ENCODE measurements at places on chromosomes 5 and 9.

GRCh38 chr9:95506678-95507463, 9.9 kb downstream of the PTCH1 start:
- peak overlapping the region; percentile 8 for H3K27ac ChIP-seq

DNA sequence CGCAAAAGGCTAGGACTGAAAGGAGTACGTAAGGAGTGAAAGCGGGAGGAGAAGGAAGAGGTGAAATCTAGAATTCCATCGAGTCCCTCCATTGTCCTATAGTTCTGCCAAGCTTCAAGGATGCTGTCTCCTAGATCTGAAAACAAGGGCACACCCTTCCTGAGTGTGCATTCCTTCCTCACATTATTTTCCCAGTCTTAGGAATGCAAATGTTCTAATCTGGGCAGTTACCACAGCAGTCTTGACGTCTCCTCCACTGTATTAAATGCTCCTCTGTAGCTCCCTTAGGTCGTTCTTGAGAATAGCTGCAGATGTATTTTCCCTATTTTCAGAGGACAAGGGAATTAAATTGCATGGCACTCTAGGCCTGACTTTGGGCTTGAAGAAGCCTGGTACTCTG, 127.6 kb downstream of the SLIT3 start:
- no peaks in the 10 kb centered on the region for H3K4me1 ChIP-seq
- H3K4me3 ChIP-seq: no peak overlapping the region
- H3K36me3 ChIP-seq: peaks cover 6% of the 10 kb centered on the region
- no peaks in the 10 kb centered on the region for H3K27me3 ChIP-seq
- DNase-seq: no peak

- DNase-seq: peak; percentile 51
- no peak overlapping the region for H3K4me3 ChIP-seq
- H3K27me3 ChIP-seq: no peaks in the 10 kb centered on the region
- no peaks in the 10 kb centered on the region for H3K36me3 ChIP-seq
- H3K27ac ChIP-seq: no peak overlapping the region
These were observed 106.7 kb downstream of the SMIM15 start for GRCh38 chr5:61055434-61056006.

DNA sequence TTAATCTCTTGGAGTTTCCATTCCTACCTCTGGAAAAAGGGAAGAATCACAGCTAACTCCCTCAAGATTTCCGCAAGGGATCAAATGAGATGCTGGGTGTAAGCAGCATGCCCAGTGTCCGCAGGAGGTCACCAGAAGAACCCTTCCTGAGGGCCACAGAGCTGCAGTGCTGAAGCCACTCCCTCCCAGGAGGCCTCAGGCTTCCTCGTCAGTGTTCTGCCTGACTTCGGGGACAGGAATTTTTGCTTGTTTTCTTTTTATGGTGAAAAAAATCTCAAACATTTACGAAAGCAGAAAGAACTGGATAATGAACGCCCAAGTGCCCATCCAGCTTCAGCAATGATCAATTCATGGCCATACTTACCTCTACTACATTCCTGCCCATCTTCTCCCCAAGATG, 183.0 kb downstream of the CDK5RAP2 start:
- H3K27ac ChIP-seq: no peak overlapping the region
- peak; percentile 9 for DNase-seq
- H3K27me3 ChIP-seq: no peaks in the 10 kb centered on the region
- peaks cover 57% of the 10 kb centered on the region for H3K36me3 ChIP-seq
- no peak overlapping the region for H3K4me3 ChIP-seq

- no peaks in the 10 kb centered on the region for H3K36me3 ChIP-seq
- peaks cover 28% of the 10 kb centered on the region for H3K4me1 ChIP-seq
These were observed 132.3 kb upstream of the SLIT3 start for GRCh38 chr5:169433221-169433651.

GRCh38 chr5:177390363-177391300, 6.4 kb downstream of the SLC34A1 start:
- no peaks in the 10 kb centered on the region for H3K36me3 ChIP-seq
- H3K4me3 ChIP-seq: peak overlapping the region; percentile 49
- peak; percentile 91 for DNase-seq

DNA sequence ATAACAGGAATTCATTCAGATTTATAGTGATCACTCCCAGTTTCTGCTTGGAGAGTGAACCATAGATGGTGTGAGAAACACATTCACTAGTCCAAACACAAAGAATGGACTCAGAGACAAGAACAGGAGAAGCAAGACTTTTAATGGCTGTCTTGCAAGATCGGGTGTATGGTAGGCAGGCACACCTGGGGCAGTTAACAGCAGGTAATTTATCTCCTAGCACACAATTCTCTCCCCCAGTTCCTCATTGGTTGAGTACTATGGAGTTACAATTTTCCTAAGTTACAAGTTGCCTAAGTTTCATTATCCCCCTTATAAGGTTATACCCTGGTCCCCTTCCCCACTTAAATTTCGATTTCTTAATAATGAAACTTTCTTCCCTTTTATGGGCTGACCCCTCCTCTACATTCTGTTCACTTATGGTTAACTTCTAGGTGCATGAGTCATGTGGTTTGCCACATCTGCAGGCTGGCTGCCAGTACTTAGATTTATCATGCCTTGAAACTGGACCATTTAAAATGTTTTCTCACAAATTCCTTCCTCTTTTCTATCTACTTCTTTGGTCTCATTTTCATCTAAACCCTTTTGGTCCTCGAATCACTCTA, 623.3 kb downstream of the HINT1 start:
- peak; percentile 89 for DNase-seq
- no peaks in the 10 kb centered on the region for H3K36me3 ChIP-seq
- H3K27ac ChIP-seq: peak overlapping the region; percentile 25
- no peaks in the 10 kb centered on the region for H3K27me3 ChIP-seq
- peak overlapping the region; percentile 4 for H3K4me3 ChIP-seq

GRCh38 chr5:78289911-78290310, 4.6 kb downstream of the AP3B1 start:
- DNase-seq: no peak
- no peak overlapping the region for H3K4me3 ChIP-seq
- H3K27me3 ChIP-seq: no peaks in the 10 kb centered on the region
- no peak overlapping the region for H3K27ac ChIP-seq
- peaks cover 44% of the 10 kb centered on the region for H3K4me1 ChIP-seq

DNA sequence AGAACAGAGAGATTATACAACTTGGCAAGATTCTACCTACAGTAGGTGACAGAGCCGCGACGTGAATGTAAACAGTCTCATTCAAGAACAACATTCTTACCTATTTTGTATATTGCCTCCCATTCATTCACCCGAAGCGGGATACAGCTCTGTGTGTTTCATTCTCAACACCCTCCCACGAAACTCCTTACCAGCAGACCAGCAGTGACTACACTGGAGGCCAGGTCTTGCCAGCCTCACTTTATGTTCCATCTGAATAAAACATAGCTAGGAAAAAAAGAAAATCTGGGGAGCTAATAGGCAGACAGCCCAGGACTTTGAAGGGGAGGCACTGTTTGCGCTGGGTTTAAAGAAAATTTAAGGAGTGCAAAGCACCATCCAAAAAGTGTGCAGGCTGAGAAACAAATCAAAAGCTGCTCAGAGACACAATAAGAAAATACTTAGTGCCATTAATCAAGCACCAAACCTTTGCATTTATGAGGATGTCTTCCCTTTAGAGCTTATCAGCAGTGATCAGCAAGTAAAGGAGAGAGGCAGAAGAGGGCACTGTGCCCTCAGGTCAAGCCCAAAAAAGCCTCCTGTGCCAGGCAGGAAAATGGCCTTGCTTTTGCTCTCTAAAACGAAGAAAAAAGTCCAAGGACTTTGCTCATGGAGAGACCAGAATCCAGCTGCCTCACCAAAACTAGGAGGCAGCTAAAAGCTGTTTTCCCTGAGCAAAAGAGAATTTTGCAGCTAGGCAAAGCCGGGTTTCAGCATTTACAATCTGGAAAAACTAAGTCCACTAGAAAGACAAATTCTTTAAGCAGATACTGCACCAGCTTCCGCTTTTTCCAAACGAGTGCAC, 295.1 kb downstream of the BNC2 start:
- no peaks in the 10 kb centered on the region for H3K27me3 ChIP-seq
- DNase-seq: peak; percentile 11
- no peak overlapping the region for H3K4me3 ChIP-seq
- H3K36me3 ChIP-seq: no peaks in the 10 kb centered on the region
- no peaks in the 10 kb centered on the region for H3K4me1 ChIP-seq
- no peak overlapping the region for H3K27ac ChIP-seq

DNA sequence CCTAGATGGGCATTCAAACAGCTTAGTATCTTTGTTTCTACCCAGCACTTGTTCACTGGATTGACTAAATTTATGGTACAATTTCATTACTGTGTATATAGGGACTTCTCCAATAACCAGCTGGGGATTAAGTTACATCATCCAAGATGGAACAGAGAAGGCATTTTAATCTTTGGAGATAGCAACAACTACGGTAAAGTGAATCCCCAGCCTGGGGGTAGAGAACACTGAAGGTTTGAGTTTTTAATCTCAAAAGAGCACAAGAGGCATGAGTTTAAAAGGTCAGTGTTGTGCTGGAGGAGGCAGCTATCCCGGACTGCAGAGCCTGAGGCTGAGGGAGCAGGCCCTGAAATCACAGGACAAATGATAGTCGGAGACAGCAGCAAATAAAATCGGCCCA, 28.6 kb downstream of the DDX31 start:
- no peaks in the 10 kb centered on the region for H3K27me3 ChIP-seq
- H3K4me1 ChIP-seq: no peaks in the 10 kb centered on the region
- H3K27ac ChIP-seq: no peak overlapping the region
- no peak overlapping the region for H3K4me3 ChIP-seq
- no peak for DNase-seq

DNA sequence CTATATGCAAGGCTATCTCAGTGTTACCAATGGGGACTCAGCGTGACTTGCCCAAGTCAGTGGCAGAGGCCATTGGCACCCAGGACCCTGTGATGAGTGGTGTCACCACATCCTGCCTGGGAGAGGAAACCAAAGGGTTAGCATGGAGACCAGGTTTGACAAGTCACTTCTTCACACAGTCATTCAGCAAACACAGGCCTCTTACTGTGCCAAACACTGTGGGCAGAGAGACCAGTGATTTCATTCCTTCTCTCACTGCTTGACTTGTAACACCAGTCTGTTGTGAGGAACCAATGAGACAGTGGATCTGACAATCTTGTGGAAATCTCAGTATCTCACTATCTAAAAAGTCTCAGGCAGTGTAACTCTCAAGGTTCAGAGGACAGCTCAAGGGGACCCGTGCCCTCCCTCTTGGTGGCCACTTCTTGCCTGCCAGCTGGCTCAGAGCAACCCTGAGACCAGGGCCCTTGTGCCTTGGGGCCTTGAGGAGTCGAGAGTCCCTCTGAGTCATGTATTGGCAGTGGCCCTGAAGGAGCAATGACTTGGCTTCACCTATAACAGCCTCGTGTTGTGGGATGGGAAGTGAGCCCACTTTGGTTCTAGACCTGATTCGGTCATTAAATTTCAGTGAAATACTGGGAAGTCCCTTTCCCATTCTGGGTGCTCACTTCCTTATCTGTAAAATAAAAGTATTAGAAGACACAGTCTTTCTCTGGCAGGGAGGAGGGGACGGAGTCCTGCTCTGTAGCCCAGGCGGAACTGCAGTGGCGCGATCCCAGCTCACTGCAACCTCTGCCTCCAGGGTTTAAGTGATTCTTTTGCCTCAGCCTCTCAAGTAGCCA, 1.6 kb downstream of the FABP6 start:
- DNase-seq: peak; percentile 76
- H3K27ac ChIP-seq: no peak overlapping the region
- H3K36me3 ChIP-seq: peaks cover 14% of the 10 kb centered on the region
- peaks cover 6% of the 10 kb centered on the region for H3K4me1 ChIP-seq
- no peaks in the 10 kb centered on the region for H3K27me3 ChIP-seq
- H3K4me3 ChIP-seq: no peak overlapping the region

DNA sequence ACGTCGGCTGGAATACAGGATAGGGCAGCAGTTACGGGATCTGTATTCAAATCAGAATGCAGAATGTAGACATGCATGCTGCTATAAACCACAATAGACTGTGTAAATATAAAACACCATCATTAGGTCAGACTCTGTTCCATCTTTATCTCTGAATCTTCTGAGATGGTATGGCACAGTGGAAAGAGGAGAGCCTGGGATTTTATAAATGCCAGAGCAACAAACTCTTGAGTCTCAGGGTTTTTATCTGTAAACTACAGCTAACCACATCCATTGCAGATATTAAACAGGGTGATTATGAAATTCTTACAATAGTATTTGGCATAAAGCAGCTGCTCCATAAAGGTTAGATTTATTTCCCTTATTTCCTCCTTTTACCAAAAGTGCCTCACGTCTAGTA, 108.7 kb downstream of the ZDHHC21 start:
- no peaks in the 10 kb centered on the region for H3K27me3 ChIP-seq
- H3K36me3 ChIP-seq: no peaks in the 10 kb centered on the region
- no peak overlapping the region for H3K27ac ChIP-seq
- H3K4me3 ChIP-seq: no peak overlapping the region

DNA sequence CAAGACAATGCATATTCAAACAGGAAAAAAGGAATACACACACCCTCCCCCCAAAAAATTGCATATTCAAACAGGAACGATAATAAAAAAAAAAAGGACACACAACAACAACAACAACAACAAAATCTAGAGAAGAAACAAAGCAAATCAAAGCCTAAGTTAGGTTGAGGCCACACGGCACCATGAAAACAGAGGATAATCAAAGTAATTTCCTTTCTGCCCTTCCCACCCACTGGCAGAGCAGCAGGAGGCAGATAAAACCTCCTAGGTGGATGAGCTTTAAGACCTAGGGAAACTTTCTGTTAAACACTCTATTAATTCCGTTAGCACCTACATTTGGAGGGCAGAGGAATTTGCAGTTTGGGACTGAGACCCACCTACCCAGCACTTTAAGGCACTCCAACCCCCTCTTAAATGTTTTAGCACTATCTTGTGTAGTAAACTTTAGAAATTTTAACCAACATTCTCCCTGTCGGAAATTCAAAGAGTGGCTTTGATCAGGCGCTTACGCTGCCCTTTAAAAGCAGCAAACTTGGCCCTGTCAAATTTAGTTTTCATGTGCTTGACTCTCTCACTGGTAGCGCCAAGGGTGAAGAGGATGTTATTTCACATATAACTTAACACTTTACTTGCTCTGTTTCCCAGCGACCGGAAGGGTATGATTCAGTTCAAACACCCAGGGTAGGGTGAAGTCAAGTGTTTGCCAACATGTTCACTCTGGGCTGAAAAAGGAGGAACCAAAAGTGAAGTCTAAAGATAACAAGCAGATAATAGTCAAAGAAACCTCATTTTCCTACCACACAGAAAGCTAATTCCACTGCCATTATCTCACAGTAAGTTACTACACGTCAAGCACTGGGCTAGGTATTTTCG, 9.2 kb downstream of the ENC1 start:
- H3K4me3 ChIP-seq: peak overlapping the region; percentile 8
- no peaks in the 10 kb centered on the region for H3K27me3 ChIP-seq
- H3K36me3 ChIP-seq: peaks cover 16% of the 10 kb centered on the region
- peak overlapping the region; percentile 85 for H3K27ac ChIP-seq

- H3K36me3 ChIP-seq: no peaks in the 10 kb centered on the region
- no peak for DNase-seq
- H3K27ac ChIP-seq: no peak overlapping the region
- H3K4me3 ChIP-seq: no peak overlapping the region
- H3K27me3 ChIP-seq: no peaks in the 10 kb centered on the region
These were observed 17.2 kb upstream of the NINJ1 start for GRCh38 chr9:93151097-93151784.

Data from MCF 10A (cell line).